Activated CD4-positive, alpha-beta T cell treated with anti-CD3 and anti-CD28 coated beads, Interleukin-2, amount 50 U/mL, for 24 hours (primary cell): ENCODE measurements at places on chromosomes 16 and 17.

- DNase-seq, result no peak
These were observed 7.6 kb downstream of the KRT33A start for GRCh38 chr17:41343029-41343428.

DNA sequence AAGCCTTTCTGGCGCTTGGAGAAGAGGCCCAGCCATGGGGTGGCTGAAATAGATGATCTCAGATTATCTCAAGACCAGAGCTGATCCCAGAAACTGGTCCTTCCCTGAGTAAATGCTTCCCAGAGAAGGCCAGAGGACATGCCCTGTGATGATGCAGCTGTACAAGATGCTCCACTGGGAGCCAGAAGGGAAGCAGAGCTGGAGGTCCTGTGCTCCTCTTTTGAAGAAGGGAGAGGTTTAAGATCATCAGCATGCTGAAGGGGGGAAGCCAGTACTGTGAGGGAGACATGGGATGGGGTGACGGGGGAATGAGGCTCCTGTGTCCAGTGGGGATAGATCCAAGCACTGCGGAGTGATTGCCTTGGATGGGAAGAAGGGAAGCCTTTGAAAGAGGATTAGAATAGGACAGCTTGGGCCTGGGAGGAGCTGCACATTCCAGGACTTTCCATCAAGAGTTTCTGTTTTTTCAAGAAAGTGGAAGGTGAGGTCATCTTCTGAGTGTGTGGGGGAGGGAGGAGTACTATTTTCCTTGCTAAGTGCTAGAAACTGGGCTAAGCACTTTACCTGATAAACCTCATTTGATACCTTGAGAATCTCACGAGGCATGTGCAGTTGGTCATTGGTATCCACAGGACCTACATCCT, 16.4 kb upstream of the ALOX15B start:
- DNase-seq, result no peak

DNA sequence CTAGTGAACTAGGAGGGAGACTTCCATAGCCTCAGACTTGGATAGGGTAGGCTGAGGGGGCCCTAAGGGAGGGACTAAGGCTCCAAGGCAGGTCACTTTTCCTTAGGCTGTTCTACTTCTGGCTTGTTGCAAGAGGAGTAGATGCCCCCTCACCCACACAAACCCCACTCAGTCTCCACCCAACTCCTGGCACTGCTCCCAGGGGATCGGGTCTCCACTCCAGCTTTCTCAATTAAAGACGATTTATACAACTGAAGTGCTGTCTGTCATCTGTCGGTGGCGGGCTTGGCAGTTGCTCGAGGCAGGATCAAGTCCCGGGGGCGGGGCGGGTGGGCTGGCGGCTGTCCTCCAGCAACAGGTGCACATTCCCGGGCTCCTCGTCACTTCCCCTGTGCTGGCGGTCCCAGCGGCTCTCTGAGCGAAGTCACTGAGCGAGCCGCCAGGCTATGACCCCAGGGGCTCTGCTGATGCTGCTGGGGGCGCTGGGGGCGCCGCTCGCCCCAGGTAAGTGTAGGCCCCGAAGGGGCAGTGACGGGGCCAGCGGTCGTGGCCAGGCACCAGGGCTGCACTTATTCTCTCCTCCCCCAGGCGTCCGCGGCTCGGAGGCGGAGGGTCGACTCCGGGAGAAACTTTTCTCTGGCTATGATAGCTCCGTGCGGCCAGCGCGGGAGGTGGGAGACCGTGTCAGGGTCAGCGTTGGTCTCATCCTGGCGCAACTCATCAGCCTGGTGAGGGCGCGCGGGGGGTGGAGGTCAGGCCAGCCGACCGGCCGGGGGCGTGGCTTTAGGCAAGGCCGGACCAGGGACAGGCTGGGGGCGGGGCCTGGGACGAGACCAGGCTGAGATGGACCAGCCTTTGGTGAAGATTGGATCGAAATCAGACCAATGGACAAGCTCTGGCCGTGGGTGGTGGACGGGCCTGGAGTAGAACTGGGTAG, at the start of gene CHRNB1:
Gene CHRNB1 (plus strand): TSS at position 380 of the 937 bp plus-strand sequence. CDS start 67 bp downstream, at position 447.
- DNase-seq, result no peak

GRCh38 chr16:80097098-80097497, 443.7 kb upstream of the DYNLRB2 start:
- DNase-seq, result no peak

DNA sequence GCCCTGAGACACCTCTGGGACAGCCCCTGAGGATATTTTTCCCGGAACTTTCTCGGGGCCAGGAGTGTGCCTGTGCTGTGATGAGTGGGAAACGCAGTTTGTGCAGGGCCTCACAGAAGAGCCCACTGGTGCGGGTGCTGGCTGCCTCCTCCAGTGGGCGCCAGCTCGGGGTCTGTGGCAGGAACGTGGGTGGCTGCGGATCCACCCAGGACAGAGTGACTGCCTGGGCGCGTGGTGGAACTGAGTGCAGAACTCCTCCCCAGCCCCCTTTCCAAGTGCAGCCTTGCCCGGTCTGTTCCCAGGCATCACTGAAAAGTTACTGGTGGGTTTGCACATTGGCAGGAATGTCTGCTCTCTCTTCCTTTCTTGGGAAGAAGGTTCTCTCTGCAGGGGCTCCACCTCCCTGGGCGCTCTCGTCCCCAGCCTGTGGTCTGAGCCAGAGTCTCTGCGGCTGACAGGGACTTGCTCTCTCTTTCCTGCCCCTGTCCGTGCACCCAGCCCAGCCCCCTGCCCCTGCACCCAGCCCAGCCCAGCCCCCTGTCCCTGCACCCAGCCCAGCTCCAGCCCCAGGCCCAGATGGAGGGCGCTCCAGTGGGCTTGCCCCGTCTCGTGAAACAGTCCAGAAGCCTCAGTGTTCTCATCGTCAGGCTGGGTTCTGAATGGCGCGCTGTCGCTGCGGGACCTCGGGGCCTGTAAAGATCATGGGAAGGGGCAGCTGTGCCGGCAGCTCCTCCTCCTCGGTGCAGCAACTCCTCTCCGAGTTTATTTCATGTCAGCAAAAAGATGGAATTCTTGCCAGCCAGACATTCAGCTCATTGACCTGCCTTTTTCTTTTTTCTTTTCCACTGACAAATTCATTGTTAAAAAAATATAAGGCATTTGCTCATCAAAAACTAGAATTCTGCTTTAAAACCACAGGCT, 117.5 kb downstream of the BANP start:
- no peak for DNase-seq

DNA sequence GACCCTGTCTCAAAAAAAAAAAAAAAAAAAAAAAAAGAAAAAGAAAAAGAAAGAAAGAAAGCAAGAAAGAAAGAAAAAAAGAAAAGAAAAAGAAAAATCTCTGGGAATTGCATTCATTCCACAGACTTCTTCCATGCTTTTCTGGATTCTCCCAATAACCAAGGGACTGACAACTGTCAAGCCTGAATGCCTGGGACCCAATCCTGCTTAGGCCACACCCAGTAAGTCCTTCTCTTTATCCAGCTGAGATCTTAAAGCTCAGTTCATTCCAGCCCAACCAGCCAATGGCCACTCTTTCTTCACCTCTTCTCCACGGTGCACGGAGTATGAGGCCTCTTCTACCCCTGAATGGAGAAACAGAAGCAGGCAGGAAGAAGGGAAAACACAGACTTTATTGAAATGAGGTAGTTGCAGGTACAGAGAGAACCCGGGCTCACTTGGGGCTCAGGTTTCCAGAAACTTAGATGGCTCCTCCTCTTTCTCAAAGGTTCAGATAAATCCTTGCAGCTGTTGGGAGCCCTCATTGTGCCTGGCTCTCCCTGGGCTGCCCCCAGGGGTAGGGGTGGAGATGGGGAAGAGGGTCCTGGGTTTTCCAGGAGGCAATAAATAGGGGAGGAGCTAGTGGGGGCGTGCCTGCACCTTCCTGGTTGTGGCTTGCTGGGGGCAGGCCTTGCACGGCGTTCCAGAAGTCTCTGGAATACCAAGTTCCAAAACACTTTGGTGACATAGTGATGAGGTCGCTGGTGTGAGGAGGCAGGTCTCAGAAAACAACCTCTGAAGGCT, 2.5 kb downstream of the HOXB1 start:
- DNase-seq, result no peak

- DNase-seq, result no peak
These were observed 97.9 kb downstream of the MAP2K4 start for GRCh38 chr17:12118617-12119016.

- no peak for DNase-seq
These were observed 1.2 kb upstream of the HS3ST6 start for GRCh38 chr16:1919327-1919998.

GRCh38 chr17:55737976-55738501, 12.8 kb upstream of the PCTP start:
- no peak for DNase-seq

DNA sequence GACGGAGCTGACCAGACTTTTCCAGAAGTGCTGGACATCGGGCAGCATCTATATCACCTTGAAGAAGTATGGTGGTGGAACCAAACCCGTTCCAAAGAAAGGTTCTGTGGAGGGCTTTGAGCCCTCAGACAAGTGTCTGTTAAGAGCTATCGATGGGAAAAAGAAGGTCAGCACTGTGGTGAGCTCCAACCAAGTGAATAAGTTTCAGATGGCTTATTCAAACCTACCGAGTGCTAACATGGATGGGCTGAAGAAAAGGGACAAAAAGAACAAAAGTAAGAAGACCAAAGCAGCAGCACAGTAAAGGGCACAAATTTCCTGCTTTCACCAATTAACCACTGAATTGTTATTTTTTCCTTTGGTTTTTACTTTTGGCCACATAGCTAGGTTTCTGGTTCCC, 6.9 kb downstream of the KAT7 start:
- no peak for DNase-seq

GRCh38 chr17:7837408-7838088, 3.5 kb downstream of the KDM6B start:
- DNase-seq, result no peak

- DNase-seq, result no peak
These were observed 64.8 kb upstream of the TBC1D3K start for GRCh38 chr17:37859451-37859850.

GRCh38 chr16:57610611-57611010, 17.8 kb upstream of the ADGRG1 start:
- no peak for DNase-seq

DNA sequence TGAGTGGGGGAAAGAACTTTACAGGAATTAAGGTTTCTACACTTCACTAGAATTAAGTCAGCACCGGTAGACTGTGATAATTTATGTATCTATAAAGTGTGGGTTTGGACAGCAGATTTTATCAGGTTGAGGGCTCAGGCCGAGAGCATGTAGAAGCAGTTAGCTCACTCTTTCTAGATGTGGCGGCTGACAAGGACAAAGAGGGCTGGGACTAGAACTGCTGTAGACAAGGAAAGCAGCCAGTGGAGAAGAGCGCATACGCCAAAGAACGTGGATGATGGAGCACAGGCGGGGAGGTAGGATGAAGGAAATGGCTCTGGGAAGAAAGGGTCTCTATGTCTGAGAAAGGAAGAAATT, 504 bp upstream of the GOSR1 start:
- DNase-seq, result no peak

- DNase-seq, result no peak
These were observed 164.6 kb downstream of the CDH11 start for GRCh38 chr16:64957246-64957645.

DNA sequence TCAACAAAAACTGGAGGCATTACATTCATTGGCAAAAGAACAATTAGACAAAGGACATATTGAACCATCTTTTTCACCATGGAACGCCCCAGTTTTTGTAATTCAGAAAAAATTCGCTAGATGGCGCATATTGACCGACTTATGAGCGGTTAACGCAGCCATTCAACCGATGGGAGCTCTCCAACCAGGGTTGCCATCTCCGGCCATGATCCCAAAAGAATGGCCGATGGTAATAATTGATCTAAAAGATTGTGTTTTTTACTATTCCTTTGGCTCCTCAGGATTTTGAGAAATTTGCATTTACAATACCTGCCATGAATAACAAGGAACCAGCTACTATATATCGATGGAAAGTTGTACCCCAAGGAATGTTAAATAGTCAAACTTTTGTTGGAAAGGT, 21.4 kb downstream of the ALOX15B start:
- peak; percentile 71 for DNase-seq

DNA sequence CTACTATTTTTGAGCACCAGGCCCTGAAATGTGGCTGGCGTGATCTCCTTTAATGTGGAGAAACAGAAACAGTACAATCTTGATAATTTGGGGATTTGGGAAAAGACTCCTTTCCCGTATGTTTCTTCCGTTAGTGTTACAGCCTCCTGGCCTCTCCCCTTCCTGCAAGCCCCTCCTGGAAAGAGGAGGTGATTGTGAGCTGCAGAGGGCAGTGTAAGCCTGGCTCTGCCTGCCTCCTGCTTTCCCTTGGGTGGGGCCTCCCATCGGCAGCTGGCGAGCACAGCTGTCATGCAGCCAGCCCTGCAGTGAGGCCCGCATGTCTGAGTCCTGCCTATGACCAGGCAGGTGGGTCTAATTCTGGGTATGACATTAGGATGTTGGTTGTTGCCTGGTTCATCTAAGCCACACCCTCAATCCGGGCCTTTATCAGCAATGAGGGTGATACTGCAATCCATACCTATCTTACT, 48.7 kb upstream of the WSB1 start:
- no peak for DNase-seq

DNA sequence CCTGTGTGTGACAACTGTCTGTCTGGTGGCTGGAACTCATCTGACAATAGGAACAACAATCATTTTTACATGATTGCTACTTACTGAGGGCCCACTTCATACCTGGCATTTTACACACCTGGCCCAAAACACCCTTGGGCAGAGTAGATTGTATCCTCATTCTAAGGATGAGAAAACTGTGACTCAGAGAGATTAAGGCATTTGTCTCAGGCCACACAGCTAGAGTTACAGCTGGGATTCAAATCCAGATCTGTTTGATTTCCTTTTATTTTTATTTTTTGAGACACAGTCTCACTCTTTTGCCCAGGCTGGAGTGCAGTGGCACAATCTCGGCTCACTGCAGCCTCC, 242.1 kb downstream of the XYLT1 start:
- no peak for DNase-seq

DNA sequence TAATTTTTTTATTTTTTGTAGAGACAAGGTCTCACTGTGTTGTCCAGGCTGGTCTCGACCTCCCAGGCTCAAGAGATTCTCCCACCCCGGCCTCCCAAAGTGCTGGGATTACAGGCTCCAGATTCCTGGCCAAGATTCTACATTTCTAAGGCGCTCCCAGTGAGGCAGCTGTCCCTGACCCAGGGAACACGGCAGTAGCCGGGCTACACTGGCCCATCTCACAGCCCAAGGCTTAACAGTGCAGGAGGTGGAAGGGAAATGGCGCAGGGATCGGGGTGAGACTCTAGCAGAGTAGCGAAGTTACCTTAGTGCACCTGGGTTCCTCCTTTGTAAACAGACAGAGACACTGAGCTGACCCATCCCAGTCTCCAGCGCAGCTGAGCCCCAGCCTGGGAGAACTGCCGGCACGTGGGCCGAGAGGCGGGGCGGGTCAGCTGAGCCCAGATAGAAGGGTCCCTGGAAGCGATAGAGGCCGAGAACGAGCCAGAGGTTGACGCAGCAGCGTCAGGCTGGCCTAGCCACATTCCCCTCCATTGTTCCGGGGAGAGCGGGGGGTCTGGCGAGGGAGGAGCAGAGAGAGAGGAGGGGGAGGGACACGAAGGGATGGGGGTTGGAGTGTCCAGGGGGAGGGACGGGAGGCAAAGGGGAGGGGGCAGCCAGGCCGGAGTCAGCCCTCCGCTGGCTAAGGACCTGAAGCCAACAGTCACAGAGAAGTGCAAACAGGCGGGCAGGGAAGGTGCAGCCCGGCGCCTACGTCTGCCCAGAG, 2.5 kb downstream of the CARHSP1 start:
- no peak for DNase-seq

GRCh38 chr17:8611619-8612298, 18.8 kb downstream of the MYH10 start:
- DNase-seq, result no peak
